ENCODE measurements at places on chromosomes 4 and X.

DNA sequence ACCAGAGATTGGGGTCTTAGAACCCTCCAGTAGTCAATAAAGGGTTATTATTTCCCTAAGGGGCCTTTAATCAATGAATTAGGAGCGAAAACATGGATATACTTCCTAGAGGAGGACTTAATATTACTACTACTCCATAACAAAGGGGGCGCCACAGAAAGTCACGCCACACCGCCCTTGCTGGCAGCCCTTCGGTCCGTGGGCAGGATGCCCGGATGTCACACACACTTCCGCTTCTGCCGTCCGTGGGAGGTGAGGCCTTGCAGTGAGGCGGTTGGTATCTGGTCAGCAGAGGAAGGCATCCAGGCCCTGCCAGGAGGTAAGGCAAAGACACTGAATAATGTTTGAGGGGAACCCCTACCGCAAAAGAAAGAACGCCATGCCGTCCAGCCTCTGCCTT is 436 bp downstream of the MAGEB10 start:
- no peak for DNase-seq

DNA sequence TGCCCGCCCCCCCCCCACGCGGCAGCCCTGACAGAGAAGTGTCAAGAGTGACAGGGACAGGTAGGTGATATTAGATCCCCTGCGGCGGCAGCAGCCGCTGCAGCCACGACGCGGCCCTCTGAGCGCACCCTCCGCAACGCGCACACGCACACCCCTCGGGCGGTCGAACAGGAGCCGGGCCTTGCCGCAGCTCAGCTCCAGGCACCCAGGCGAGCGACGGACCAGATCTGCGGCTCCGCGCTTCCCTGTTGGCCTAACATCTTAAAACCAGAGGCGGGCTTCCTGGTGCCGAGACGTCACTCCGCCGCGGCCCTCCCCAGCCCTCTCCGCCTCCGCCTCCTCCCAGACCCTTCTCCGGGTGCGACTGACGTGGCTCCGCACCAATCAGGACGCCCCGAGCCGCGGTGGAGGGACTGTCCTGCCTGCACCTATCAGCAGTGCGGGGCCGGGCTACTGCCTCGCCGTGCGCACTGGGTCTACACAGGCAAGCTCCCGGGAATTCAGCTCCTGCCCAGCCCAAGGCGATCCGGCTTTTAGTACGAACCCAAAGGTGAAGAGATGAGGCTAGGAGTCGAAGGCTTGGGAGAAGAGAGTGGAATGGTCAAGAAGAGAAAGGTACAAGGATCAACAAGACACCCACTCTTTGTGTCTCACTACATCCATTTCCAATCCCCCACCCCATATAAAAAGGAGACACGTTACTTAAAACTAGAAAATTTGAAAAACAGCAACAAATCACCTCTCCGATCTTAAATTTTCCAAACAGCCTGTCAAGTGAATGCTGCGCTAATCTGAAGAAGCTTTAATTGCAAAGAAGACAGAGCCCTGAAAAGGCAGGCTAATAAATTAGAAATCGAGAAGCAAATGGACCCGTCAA is at the start of gene PITX2:
TSS of gene PITX2 (minus strand) at position 237 of the 877 bp plus-strand sequence. CDS start 617 bp downstream, outside the sequence.
- no peak for DNase-seq

DNA sequence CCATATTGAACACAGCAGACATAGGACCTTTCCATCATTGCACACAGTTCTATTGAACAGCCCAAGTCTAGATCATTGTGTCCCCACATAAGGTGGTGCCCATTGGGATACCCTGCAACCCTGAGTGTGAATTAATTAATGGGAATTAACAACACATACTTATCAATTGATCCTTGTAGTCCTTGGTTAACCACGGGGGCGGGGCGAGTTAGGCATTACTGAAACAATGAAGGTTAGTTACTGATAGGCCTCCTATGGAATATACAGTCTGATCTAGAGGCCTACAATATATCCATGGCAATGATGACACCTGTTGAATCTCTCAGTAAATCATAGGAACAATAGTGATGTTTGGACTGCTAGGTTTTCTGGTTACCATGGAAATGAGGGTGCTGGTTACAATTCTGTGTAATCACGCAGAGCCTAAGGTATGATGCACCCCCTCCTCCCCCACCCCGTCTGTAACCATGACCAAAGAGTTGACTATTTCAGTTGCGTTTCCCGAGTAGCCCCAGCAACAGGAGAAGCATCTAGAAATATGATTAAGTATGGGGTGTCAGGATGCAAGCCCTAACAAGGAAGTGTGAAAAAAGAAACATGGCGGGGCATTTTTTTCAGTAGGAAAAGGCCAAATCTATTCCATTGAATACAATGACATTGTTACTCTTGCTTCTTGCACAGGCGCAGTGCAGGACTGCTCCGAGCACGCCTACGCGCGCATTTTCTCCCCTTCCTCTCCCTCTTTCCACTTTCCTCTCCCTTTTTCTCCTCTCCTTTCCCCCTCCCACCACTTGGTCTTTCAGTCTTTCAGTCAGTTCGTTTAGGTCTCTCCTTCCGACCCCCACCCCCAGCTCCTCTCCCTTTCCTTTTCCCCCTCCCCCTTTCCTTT is 677 bp upstream of the NONO start:
- DNase-seq = no peak

DNA sequence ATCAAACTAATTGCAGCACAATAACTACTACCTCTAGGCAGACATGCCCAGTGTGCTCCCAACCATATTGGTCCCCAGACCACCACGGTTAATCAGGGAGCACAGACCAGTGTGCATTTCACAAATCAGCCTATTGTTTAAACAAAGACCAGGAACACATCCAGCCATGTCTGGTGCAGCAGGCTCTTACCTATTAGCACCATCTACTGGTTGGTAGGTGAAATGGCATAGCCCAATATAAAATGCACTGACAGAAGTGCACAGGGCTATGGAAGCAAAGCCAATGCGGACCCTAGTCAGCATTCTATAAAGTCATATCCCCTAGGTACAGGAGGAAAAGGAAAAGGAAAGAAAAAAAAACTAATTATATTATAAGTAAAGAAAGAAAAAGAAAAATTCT is 15.5 kb upstream of the CYLC1 start:
- no peak for DNase-seq

DNA sequence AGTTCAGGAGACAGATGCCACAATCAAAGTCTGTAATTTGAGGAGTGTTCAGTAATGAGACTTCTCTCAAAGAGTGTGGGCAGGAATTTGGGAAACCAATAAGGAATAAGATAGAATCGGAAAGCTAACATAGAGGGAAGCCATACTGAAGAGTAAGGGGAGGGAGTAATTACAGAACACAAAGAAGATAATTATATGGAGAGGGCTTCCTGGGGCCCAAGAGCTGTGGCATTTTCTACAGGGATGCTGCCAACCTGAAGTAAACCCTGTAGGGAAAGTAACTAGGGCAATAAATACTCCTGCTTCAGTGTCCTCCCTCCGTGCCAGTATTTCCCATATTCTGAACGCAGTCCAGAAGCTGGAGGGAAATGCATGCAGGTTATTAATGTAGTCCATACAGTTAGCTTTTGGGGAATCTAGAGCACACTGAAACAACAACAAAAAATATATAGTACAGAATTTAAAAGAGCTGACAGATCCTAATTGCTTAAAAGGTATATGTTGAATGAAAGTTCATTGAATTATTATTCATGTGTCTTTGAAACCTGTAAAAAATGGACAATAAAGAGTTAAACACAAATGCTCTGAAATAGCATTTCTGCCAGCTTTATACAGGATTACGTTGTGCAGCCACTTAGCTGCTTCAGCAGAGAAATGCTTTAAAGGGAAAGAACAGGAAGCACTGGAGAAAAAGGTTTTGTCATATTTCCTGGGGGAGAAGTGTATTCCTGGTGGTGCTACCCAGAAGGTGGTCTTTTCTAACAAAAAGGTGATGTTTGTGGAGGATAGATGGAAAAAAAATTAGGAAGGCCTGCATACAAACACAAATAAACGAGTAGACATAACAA is 48.0 kb downstream of the CXXC4 start:
- no peak for DNase-seq

DNA sequence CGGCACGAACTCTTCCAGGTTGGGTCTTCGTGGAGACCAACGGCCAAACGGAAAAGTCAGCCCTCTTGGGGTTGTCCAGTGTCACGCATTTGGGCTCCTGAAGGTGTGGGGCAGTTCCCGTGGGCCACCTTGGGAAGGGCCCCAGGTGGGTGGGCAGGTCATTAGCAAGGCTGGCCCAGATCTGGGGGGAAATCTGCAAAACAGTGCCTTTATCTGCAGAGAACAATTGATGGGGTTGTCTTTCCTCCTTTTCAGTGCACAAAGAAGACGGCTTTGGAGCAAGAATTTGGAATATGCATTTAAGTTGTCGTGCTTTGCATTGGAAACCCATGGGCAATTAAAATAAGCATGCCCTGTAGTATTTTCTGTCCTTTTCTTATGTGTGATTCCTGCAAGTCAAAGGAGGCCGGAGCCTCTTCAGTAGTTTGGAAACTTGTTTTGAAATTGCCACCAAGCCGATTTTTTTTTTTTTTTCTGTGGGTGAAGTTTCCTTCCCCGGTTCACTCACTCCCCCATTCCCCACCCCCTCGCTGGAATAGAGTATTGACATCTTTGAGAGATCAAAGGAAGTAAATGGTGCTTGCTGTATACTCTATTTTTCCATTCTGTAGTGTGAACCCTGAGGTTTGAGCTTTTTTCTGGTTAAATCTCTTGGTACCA is 9.8 kb downstream of the ZIC3 start:
- no peak for DNase-seq

GRCh38 chrX:19990151-19990555 is 708 bp downstream of the BCLAF3 start:
- peak; percentile 11 for DNase-seq

- no peak for DNase-seq
Observed at GRCh38 chr4:157048248-157048647, 27.7 kb upstream of the GLRB start.

- DNase-seq = no peak
Observed at GRCh38 chr4:177163532-177163931, 146.1 kb upstream of the NEIL3 start.

- DNase-seq = no peak
Observed at GRCh38 chrX:103157496-103158316, 57.2 kb upstream of the BEX4 start.

- DNase-seq = no peak
Observed at GRCh38 chr4:109947918-109948317, 35.2 kb downstream of the EGF start.

DNA sequence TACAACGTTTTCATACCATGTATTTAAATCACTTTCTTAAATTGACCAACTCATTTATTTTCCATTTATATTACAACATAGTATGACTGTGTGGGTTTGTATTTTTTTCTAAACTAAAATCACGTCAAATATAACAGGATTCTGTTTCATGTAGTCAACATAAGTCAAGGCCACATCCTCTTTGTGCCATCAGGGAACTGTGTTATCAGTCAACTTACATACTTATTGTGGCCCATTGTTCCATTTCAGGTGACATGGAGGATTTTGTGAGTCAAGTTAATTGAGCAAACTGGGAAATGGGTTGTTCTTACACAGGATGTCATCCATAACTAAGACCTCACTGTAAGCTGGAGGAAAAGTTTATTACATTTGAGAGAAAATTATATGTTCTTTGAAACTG is 35.9 kb downstream of the STK26 start:
- DNase-seq = no peak

DNA sequence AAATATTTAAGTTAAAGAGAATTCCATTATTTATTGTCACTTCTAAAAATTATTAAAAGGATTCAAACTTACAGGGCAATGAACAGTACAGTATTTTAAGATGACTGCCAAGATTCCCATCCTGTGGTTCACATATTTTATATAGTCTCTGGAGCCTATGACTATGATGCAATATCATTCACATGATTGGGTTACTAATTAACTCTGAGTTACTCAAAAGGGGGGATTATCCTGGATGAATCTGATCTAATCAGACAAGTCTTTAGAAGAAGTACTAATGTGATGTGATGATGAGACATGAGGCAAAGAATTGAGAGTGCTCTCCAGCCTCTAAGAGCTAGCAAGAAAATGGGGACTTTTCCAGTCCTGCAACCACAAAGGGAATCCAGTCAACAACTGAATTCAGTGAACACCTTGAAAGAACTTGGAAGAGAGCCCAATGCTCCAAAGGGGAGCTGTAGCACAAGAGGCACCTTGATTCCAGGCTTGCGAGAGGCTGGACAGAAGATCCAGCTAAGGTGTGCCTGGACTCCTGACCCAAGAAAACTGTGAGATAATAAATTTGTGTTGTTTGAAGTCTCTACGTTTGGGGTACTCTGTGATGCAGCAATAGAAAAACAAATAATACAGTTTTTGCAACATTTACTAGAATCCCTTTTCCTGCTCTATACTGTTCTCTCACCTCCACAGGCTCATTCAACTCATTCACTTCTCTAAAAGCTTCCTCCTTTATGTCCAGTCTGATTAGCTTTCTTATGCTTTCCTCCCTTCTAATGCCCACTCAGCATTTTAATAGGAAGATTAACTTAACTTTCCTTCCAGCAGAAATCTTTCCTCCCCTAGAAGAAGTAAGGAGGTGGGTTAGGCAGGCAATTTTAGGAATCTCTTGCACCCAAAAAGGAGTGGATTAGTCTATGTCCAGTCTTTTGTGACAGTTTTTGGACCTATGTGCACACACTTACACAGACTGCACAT is 133.8 kb upstream of the LCORL start:
- DNase-seq = no peak

GRCh38 chr4:14667624-14668151 is 334.6 kb upstream of the CPEB2 start:
- DNase-seq = no peak

GRCh38 chr4:182648766-182649165 is 268.4 kb downstream of the DCTD start:
- no peak for DNase-seq

DNA sequence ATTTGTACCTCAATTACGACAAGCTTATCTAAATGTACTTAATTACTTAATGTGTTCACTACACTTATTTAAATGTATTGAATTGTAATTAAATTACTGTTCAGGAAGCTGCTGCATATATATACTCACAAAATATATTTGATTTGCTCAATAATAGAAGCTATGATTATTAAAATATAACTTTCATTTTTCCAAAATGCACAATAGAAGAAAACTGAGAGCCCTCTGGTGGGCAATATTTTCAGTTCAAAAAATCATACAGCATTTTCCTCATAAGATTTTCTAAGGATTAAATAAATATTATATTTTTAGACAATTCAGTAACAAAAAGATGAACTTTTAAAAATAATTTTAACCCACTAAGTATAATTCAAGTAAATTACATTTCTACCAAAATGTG is 217.3 kb downstream of the DKK2 start:
- DNase-seq = no peak

DNA sequence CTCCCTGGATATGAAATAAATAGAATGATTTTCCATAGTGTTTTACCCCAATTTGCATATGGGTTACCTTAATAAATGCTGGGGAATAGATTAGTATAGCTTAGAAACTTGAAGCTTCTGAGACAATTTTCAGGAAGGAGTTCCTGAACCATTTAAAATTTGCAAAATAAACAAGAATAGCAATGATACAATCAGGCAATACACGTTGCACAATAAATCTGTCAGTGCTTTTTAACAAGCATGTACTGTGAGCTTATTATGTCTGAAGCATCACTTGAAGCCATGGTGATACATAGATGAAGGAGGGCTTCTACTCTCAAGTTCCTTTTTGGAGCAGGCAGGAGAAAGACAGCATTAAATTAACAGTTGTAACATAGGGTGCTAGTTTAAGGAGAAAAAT is 84.2 kb upstream of the WDFY3 start:
- no peak for DNase-seq

Data from GM12891 (cell line).